ENCODE measurements at places on chromosomes 2 and 18.

DNA sequence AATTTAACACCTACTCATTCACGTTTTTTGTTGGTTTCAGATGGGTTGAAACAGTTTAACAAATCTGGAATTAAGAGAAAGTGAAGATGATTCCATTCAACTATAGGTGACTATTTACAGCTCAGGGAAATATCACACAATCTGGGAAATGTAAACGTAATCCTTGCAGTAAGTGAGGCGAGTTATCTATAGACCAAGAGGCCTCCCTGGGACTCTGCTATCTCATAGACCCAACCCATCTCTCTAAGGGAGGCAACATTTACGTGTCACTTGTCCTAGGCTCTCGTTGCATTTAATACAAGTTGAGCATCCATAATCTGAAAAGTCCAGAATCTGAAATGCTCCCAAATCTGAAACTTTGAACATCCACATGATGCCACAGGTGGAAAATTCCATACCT lies 2.0 kb upstream of the MOB4 start:
- no peak for DNase-seq

DNA sequence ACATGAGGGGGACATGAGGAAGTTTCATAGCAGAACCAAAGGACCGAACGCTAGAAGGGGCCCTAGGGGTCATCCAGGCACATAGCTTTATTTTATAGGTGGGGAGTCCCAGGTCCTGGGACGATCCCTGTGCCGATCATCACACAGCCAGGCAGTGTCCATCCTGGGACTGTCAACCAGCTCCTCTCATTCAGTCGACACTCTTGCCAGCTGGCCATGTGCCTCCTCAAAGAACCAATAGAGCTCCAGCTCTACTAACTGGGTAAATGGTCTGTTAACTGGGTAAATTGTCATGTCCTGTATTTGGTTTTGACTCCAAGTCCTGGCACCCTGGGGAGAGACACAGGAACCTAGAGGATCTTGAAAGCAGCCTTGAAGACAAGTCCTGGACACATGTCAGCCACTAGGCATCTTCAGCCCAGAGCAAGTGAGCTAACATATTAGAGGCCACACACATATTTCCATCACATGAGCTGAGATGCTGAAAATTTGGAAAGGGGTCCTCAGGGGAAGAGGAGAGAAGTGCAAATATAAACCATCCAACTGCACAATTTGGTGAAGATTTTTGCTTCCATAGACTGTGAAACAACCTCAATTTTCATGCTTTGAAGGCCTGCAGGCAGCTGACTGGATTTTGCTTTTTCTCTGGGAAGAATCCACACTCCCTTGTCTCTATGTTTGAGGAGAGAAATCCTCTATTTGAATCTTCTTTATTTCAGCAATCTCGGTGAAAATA lies 361.1 kb upstream of the SLC14A2 start:
- no peak for DNase-seq

- DNase-seq = peak; percentile 83
These were observed 401.9 kb downstream of the LNPK start for GRCh38 chr2:175599966-175600831.

DNA sequence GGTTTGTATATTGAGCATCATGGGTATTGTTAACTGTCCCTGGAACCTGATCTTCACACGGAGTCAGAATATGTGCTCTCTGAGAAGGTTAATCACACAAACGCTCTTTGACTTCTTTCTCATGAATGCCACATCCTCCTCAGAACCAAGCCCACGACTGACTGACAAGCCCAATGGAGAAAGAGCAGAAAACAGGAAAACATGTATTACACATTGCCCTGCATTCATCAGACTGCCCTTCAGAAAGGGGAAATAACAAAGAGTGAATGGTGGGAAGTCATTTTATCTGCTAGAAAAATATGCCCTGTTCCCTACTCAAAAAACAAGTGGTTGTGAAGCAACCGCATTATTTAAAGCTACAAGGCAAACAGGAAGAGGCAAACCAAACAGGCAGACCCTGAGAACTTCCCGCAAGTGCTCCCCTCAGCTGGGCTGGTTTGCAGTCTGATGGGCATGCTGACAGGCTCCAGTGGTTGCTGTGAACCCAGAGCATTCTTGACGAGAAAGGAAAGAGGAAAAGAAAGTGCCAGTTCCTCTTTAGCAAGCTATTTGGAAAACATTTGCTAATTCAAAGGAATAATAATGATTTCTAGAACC lies 172.9 kb upstream of the SETBP1 start:
- no peak for DNase-seq

- DNase-seq = peak; percentile 15
These were observed 9.9 kb downstream of the TOGARAM2 start for GRCh38 chr2:28991021-28991420.

GRCh38 chr18:60684843-60685513 lies 312.4 kb upstream of the MC4R start:
- peak; percentile 10 for DNase-seq

DNA sequence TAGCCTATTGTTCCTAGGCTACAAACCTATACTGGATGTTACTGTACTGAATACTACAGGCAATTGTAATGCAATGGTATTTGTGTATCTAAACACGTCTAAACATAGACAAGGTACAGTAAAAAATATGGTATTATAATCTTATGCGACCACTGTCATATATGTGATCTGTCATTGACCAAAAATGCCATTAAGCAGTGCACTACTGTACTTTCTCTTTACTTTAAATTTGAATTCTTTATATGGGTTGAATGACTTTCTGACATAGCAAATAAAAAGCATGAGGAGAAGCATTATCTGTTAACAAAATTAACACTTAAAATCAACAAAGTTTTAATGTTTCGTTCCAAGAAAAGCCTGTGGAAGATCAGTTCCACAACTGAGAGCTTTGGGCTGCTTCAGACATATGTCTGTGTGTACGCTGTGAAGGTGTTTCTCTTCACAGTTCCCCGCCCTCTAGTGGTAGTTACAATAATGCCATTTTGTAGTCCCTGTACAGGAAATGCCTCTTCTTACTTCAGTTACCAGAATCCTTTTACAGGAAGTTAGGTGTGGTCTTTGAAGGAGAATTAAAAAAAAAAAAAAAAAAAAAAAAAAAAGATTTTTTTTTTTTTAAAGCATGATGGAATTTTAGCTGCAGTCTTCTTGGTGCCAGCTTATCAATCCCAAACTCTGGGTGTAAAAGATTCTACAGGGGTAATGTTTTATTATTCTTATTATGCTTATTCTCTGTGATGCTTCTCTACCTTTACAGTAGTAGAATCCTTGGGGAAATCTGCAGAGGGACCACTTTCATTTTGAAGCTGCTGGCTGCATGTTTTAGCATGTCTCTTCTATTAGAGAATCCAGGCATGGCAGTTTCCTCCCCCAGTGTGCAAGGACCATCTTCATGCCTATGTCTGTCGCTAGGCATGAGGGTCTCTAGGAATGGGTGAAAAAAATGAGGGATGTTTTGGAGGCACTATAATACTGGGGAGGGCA lies 54.5 kb downstream of the SCN2A start:
- peak; percentile 76 for DNase-seq

- no peak for DNase-seq
These were observed 1376.4 kb upstream of the CRIM1 start for GRCh38 chr2:34979148-34979547.

- peak; percentile 84 for DNase-seq
These were observed 52.1 kb downstream of the RHBDD1 start for GRCh38 chr2:226887940-226888339.

DNA sequence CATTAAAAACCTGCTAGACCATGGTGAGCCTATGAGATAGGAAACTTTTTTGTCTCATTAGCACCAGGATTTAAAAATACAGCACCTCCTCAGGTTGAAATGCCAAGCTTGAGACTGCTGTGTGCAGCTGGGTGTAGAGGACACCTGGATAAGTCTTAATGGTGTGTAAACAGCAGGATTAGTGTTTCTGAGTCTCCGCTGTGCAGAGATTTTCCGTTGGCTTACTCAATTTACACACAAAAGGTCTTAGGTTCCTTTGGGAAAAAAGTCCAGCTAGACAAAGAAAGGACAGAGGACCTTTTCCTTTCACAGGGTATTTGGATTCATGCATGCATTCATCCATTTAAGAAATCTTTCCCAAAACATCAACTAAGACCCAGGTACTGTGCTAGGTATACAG lies 168.1 kb downstream of the NRXN1 start:
- DNase-seq = no peak

GRCh38 chr2:112187805-112188596 lies 49.8 kb downstream of the FBLN7 start:
- DNase-seq = no peak

GRCh38 chr2:36707050-36707449 lies 10.5 kb downstream of the VIT start:
- peak; percentile 91 for DNase-seq

DNA sequence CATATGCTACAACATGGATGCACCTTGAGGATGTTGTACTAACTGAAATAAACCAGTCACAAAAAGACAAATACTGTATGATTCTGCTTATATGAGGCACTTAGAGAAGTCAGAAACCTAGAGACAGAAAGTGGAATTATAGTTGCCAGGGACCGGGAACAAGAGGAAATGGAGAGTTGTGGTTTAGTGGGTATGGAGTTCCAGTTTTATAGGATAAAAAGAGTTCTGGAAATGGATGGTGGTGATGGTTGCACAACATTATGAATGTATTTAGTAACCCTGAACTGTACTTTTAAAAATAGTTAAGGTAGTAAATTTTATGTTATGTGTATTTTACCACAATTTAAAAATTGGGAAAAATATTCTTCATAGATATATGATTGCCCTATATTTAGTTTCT lies 97.7 kb downstream of the DPP4 start:
- no peak for DNase-seq

DNA sequence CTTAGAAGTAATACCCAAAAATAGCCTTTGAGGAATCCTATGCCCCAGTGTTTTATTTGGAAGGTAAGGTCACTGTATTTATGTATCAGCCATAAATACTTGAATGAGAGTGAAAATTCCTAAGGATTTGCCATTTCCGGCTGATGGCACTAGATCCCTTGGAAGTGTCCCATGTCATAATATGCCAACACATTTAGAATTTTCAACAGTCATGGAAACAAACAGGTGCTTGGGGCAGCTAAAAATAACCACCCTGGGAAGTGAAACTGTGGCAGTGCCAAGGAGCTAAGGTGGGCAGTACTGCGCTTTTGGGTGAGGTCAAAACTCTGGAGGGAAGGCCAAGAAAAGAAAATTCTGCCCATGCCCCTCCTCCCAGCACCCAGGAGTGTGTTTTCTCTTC lies 80.2 kb downstream of the TCF7L1 start:
- no peak for DNase-seq

DNA sequence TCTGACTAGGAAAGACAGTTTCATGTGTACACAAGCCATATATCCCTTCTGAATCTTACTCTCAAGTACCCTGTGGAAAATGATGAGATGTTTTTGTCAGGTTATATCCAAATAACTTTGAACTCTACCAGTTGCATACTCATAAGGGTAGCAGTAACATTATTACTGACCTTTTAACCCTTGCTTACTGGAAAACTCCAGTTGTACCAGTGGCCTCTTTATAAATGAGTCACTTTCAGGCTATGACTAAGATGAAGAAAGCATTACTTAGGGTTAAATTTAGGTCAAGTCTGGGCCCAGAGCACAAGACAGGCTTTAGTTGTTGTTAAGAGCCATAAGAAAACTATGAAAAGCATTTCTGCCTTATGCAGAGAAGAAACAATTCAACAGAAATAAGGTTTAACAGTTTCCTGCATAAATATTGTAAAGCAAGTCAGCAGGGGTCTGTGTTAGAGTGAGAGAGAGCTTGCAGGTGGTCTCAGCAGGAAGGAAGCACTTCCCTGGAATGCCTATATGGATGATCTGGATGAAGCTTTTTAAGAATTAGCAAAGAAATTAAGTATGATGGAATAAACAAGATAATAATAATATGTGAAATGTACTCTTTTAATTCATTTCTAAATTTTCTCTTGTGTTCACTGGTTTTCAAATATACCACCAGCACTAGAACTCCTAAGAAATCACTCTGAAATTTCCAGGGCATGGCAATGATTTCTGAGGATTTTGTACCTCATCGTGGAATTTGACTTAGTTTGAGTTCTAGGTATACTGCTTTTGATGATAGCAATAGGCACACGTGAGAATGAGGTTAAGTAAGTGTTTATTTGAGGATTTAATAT lies 126.6 kb downstream of the UBE2E3 start:
- peak; percentile 91 for DNase-seq

- DNase-seq = no peak
These were observed 28.8 kb downstream of the CNGA3 start for GRCh38 chr2:98374958-98375570.

- DNase-seq = no peak
These were observed 5.2 kb downstream of the TTC39C start for GRCh38 chr18:24019641-24020331.

DNA sequence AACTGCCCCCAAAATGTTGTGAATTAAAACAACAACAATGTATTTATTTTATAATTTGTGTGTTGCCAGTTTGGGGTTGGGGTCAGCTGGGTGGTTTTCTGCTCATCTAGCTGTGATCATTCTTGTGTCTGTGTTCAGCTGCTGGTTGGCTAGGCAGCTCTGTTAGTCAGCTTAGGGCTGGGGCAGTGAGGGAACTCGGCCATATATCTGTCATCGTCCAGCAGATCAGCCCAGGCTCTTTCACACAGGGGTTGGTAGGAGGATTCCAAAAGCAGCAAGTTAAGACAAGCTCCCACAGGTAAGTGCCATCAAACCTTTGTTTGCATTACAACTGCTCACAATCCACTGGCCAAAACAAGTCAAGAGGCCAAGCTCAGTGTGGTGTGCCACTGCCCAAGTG lies 121.5 kb downstream of the LPIN1 start:
- no peak for DNase-seq

DNA sequence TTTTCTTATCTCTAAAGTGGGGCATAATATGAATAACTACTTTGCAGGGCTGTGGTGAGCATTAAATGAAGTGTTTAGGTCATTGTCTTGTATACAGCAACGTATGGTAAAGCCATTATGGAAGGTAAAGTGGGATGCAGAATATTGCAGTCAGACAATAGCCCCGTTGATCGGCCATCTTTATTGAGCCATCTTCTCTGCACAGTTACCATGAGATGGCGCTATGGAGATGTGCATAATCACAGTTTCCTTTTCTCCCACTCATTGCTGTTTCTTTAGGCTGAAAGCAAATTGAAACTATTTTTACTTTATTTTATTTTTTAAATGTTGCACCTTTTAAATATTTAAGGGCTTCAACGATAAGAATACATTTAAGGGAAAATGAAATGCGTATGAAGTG lies 108.9 kb downstream of the THSD7B start:
- DNase-seq = peak; percentile 22

- DNase-seq = peak; percentile 64
These were observed 160.9 kb downstream of the ZEB2 start for GRCh38 chr2:144358979-144359541.

DNA sequence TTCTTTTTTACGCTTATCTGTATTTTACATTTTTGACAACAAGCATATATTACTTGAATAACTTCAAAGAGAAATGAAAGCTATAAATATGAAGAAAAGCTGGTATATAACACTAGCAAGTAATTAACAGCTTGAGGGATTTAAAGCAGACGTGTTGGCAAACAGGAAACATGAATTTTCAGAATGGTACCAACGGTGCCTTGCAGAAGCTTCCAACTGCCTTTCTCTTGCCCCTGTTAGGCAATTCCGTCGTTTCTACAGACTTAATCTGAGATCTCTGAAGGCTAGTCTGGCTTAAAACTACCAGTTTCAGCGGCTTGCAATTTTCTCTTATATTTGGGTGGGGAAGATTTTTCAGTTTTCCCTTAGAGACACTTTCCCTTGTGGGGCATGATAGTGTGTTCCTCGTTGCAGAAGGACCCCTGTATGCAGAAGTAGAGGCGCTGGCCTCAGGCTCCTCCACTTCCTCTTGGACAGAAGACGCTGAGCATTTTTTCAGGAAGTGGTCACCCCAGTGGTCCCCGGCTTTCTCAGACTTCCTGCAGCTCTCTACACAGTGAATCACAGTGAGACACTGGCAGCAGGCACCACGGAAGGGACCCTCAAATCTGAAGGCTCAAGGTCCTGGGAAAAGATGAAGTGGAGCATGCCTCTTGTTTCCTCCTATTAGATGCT lies 56.2 kb upstream of the SLC16A14 start:
- peak; percentile 31 for DNase-seq

Measured in EL (cell line).